Activated T-helper 17 cell treated with anti-CD3 and anti-CD28 coated beads, Interleukin-2, amount 50 U/mL, for 72 hours (primary cell): ENCODE measurements at places on chromosomes 11 and 22. TPM values are rescaled to one million over a fixed set of nuclear protein-coding genes. Genes with fewer than 3 reads are reported as not detected.

- ATAC-seq: peak; percentile 48
These were observed 41.9 kb downstream of the SNX19 start for GRCh38 chr11:130874396-130874795.

Gene SCUBE1
- not detected for total RNA-seq

Gene SYT13
- not detected for total RNA-seq

Gene BTBD18
- total RNA-seq: not detected

Gene ZP1
- total RNA-seq: not detected

- ATAC-seq: peak; percentile 51
These were observed 1.7 kb upstream of the RTN4RL2 start for GRCh38 chr11:57458410-57459163.

DNA sequence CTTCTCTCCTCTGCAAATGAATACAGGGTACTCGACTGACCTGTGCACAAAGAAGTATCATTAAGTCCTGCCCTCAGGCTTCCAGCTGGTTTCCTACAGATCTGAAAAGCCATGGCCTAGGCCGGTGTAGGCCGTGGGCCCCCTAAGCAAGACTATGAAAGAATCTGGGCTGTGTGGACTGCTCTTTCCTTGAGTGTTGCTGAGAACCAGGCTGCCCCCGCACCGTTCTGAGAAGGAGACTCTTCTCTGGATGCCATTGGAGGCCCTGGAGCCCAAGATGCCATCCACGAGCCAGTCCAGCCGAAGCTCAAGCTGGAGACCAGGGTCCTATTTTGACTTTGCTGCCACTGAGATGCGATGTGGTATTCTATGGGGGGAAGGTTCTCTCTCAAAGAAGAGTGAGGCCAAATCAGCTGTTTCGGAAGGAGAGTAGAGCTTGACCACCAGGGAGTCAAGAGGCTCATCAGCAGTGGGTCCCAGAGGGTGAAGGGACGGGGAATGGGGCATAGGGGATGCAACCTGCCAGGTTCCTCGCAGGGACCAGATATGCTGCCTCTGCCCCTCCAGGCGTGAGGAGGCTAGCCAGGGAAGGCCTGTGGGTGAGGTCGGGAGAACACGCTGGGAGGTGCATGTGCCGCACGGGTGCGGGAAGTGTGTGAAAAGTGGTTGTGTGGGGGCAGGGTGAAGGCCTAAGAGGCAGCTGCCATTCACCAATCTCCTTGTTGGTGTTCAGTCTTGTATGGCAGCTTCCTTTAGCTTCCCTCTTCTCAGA lies 96.4 kb upstream of the B3GAT1 start:
- peak; percentile 9 for ATAC-seq

- no peak for ATAC-seq
These were observed 24.0 kb downstream of the IGLL1 start for GRCh38 chr22:23556026-23556620.

DNA sequence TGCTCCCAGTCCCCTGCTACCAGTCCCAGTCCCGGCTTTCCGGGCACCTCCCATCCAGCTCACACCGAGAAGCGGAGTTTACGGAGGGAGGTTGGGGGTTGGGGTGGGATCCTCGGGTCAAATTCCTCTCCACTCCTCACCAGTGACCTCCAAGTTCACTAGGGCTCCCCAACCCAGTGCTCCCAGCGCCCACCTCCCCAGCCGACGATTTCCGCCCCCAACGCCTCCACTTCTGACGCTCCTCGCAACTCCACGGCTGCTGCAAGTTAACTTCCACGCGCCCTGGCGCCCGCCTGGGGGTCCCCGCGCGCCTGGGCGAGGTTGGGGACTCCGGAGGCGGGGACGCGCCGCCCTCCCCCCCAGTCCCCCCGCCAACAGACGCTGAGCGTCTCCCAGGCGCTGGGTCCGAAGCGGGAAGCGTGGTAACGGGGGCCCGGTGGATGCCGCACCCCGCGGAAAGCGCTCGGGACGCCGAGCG lies 526 bp downstream of the TPST2 start:
- peak; percentile 21 for ATAC-seq

DNA sequence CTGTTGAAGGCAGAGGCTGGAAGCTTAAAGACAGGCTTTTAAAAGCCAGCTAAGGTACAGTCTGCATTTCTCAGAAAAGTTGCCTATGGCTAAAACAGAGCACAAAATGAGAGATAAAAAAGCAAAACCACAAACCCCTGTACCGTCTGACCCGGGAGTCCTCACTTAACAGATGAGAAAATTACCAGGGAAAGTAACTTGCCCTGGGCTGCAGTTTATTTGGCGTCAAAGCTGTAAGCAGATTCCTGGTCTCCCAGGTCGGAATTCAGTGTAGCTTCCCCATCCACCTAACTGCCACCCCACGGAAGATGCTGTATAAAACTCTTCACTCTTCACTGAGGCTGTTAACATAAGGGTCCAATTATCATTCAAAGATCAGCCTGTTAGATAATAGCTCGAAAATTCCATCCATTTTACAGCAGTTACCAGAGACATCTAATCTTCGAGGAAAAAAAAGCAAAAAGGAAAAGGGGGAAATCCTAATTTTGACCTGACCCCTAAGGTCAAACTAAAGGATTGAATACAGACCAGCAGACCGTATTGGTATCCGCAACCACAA lies 1.5 kb downstream of the TCF20 start:
- ATAC-seq: no peak

DNA sequence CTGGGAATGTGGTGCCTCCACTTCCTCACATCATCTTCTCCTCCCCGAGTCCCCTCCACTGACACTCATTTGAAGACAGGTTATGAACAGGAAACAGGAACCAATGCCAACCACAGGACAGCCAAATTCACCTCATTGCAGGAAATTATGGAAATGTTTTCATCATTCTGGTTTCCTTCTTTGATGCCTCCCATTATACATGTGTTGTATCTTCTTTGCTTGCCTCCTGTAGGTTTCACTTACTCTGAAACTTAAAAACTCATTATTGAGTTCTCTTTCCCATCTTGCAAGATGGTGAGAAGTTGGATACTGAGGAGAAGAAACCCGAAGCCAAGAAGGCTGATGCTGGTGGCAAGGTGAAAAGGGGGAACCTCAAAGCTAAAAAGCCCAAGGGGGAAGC lies 108.5 kb downstream of the PHF21B start:
- no peak for ATAC-seq

- no peak for ATAC-seq
These were observed 235.4 kb downstream of the KIRREL3 start for GRCh38 chr11:126765196-126765595.

Gene PTPRCAP
- 112 TPM for total RNA-seq

Gene PYGM
- 4.0 TPM for total RNA-seq

Gene HTR3B
- not detected for total RNA-seq

- ATAC-seq: no peak
These were observed 161.6 kb upstream of the BDNF start for GRCh38 chr11:27861706-27862430.

Gene HSPB2
- total RNA-seq: not detected

Gene TPH1
- total RNA-seq: 0.19 TPM

DNA sequence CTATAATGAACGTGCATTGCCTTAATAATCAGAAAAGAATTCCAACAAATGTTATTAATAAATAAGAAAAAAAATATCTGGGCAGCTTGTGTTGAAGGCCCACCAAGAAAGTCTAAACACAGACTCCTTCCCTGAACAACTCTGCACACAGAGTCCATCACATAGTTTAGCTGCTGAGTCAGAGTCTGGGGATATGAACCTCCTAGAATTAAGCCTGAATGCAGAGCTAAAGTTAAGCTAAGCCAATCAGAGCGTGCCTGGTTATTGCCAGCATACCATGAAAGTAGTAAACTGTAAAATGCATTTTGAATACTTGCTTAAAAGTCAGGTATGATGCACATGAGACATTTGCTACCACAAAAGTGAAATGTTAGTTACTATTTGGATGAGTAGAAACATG lies 25.6 kb upstream of the TENM4 start:
- no peak for ATAC-seq
